Astrocyte of the spinal cord (primary cell): ENCODE measurements at places on chromosomes 4 and X.
A peak's percentile ranks its signal among the peaks of the same experiment; 100 is the strongest.

- peak; percentile 93 for DNase-seq
These were observed 230.7 kb upstream of the KCNIP4 start for GRCh38 chr4:22179124-22179874.

- no peak for DNase-seq
These were observed 42.7 kb downstream of the GATB start for GRCh38 chr4:151717909-151718628.

DNA sequence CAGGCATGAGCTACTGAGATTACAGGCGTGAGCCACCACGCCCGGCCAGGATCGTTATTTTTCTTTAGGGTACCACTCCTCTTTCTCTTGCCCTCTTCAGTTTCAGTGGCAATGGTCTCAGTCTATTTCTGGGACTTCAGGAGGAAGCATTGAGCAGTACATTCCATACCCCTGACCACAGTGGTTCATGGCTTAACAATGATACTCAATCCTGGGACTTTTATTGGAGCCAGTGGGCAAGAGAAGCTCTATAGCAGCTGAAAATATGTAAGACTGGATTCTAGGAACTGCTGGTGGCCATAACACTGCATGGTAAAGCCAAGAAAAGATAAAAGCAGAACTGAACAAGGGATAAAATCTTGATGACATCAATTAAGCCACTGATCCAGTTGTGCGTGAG is 5.8 kb upstream of the CCNA2 start:
- no peak for DNase-seq

- peak; percentile 26 for DNase-seq
These were observed 674 bp downstream of the GNPDA2 start for GRCh38 chr4:44725726-44726037.

- no peak for DNase-seq
These were observed 91.6 kb upstream of the PLAC1 start for GRCh38 chrX:134749706-134750445.

- DNase-seq: no peak
These were observed 14.8 kb upstream of the ART3 start for GRCh38 chr4:76059750-76060149.

DNA sequence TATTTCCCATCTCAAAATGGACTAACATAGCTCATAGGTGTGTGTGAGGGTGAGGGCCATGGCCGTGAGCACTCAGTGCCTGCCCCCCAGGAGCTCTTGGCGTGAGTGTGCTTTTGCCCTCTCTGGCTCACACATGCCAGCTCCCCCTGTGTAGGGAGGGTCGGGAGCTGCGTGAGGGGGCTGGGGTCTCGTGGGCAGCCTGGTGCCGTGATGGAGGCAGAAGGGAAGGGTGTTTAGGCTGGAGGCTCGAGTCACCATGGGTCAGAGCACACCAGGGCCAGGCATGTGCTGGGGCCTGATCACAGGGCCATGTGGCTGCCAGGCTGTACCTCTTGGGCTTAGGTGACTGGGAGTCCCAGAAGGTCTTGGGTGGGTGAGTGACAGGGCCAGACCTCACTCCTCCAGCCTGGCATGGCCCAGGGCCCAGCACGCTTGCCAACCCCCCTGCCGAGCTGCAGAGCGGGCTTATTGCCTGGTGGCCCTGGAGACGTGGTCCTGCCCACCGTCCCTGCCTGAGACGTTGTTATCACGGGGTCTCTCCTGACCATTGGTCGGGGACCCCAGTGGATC is 44.0 kb downstream of the ADRA2C start:
- DNase-seq: no peak

DNA sequence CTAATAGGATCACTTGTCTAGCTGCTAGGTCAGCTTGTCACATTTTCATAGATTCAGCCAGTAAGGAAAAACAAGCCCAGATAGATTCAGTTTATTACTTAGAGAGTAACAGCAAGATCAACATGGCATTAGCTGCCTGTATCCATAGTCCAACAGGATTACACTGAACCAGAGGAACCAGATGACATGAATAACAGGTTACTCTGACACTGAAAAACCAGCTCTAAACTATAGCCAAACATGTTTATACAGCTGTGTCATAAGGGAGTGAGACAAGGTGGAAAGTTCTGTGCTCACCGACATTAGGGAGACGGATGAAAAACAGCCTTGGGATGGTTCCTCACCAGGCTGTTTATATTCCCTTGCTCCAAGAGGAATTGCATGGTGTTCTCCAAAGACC is 102.9 kb upstream of the EOLA2 start:
- no peak for DNase-seq

DNA sequence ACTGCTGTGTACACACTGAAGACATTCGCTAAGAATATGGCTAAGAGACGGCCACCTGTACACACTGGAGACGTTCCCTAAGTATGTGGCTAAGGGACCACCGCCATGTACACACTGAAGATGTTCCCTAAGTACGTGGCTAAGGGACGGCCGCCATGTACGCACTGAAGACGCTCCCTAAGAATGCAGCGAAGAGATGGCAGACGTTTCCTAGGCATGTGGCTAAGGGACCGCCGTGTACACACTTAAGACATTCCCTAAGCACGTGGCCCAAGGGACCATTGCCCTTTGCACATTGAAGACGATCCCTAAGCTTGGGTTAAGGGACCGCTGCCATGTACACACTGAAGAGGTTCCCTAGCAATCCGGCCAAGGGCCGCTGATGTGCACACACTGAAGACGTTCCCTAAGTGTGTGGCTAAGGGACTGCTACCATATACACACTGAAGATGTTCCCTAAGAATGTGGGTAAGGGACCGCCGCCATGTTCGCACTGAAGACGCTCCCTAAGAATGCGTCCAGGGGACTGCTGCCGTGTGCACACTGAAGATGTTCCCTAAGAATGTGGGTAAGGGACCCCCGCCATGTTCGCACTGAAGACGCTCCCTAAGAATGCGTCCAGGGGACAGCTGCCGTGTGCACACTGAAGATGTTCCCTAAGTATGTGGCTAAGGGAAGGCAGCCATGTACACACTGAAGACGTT is 36.7 kb downstream of the DHRSX start:
- peak; percentile 14 for DNase-seq

GRCh38 chr4:101621120-101621519 is 169.4 kb upstream of the BANK1 start:
- DNase-seq: peak; percentile 71

- DNase-seq: no peak
These were observed 232.2 kb downstream of the C4orf33 start for GRCh38 chr4:129328162-129328561.

GRCh38 chr4:67109276-67109675 is 436.0 kb downstream of the CENPC start:
- no peak for DNase-seq

DNA sequence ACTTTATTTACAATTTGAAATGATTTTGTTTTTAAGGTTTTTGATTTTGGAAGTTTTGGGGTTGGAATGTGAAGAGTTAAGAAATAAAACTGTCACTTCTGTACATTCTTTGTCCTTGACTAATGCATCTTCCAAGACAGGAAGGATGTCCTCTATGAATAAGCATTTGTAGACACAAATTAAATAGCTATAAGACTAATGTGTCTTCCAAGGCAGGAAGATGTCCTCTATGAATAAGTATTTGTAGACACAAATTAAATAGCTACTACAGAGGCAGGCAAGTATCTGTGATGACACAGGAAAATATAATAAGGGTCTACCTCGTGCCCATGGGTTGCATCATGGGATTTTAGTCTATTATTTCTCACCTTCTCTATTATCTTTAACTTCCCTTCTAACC is 14.5 kb downstream of the PRSS48 start:
- DNase-seq: no peak

DNA sequence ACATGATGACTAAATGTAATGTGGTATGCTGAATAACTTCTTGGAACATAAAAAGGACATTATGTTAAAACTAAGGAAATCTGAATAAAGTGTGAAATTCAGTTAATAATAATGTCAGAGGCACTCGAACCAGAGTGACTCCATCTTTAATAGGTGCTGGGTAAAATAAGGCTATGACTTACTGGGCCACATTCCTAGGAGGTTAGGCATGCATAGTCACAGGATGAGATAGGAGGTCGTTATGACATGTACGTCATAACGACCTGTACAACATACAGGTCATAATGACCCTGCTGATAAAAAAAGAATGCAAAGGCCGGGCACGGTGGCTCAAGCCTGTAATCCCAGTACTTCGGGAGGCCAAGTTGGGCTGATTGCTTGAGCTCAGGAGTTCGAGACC is 28.9 kb upstream of the OPHN1 start:
- DNase-seq: peak; percentile 23

- no peak for DNase-seq
These were observed 24.1 kb downstream of the OCIAD1 start for GRCh38 chr4:48854982-48855381.

DNA sequence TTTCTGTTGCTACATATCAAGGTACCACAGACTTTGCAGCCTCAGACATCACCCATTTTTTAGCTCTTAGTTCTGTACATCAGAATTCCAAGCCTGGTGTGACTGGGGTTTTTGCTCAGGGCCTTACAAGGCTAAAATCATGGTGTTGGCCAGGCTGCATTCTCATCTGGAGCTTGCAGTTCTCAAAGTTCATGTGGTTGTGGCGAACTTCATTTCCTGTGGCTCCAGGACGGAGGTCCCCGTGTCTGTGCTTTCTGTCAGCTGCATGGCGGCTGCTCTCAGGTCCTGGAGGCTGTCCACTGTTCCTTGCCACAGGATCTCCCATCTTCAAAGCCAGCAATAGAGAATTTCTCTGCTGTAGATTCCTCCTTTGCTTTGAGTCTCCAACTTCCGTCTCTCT is 157.4 kb downstream of the STIM2 start:
- DNase-seq: no peak

GRCh38 chr4:138843616-138844015 is 172.0 kb upstream of the NOCT start:
- DNase-seq: no peak

DNA sequence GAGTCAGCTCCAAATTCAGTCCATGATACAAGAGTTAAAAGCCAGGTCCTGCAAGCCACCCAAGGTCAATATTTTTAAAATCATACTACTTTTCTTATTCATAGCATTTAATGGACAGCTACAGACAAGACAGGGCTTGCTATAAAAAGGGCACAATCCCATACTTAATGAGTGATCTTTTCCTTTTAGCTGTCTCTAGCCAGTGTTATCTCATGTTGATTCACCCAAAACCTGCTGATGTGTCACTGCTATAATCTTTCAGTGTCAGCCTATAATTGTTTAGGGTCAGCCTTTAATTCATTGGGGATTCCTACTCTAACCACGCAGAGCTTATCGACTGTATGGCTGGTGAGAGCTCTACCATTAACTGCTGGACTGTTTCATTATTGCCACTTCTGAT is 51.2 kb upstream of the HCCS start:
- DNase-seq: no peak

DNA sequence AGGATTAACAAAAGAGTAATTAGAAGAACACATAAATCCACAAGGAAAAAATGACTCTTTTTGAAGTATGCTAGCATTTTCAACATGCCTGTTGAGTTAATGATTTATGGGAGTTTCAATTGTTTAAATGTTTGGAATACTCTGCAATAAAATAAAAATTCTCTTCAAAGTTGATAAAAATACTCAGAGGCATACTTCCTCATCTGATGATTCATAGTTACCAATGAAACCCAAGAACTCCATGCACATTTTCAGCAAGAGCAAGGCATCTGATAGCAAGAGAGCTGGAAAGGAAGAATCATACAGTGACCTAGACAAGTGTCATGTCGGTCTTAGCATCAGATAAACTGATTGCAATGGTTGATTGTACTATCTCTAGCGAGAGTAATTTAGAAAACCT is 443.7 kb upstream of the ATOH1 start:
- DNase-seq: peak; percentile 49

DNA sequence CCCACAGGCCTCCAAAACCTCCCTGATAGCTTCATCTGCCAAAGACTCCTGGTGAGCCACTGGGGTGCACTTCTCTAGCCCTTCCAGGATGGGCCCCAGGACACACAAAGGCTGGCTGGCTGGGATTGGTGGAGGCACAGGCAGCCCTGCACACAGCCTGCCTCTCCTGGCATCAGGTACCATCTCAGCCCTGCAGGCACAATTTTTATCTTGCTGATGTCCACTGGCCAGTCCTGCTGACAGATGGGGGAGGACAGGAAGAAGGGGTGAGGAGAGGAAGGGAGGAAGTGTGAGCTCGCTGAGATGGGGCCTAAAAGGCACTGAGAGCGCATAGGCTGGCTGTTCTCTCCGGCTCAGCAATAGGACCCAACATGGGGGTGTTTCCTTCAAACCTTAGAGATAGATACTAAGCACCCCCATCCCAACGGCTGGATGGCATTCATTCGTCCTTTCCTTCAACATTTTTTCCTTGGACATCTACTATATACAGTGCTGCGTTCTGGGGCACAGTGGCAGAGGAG is 92.7 kb downstream of the PJA1 start:
- no peak for DNase-seq

GRCh38 chr4:127781300-127782024 is 660 bp upstream of the HSPA4L start:
- DNase-seq: peak; percentile 57

GRCh38 chr4:150259861-150260567 is 181.8 kb downstream of the DCLK2 start:
- DNase-seq: no peak

- DNase-seq: peak; percentile 26
These were observed 23.0 kb downstream of the CDKL5 start for GRCh38 chrX:18448416-18448815.

DNA sequence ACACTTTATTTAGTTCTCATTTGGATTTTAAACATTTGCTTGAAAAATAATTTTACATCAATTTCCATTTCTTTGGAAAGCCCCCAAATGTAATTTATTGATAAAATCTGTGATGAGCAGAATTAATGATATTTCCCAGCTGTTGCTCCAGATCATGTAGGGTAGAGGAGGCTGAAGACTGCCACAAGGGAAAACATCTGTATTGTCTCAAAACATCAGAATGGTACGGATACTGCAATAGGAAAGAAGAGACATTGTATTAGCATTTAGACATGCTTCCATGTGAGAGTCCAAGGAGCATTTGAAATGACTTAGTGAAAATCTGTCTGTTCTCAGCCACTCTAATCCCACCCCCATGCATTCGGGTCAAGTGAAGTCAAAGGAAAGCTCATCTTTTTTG is 14.4 kb downstream of the ADH1A start:
- DNase-seq: no peak

GRCh38 chr4:163701916-163702315 is 207.4 kb downstream of the TMA16 start:
- peak; percentile 78 for DNase-seq

DNA sequence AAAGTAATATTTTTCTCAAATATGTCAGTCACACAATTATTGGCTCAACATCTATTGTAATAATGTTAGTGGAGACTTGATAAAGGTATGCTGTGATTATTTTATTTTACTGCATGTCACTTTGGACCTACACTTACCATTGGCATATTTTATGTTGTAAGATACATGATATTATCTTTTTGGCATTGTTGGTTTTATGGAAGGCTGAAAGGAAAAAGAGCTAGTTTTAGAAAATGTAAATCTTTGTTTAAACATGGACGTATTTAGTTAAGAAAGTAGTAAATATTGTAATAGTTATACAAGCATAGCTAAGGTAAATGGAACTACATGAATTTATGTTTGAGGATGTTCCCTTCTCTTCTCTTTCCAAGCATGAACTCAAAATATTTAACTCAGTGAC is 1399.3 kb downstream of the STIM2 start:
- DNase-seq: no peak

GRCh38 chr4:42656679-42656943 is 294 bp downstream of the ATP8A1 start:
- peak; percentile 10 for DNase-seq
